M059J (cell line): ENCODE measurements at places on chromosomes 2 and 18. TPM values are rescaled to one million over a fixed set of nuclear protein-coding genes. Genes with fewer than 3 reads are reported as not detected.

- no peak for DNase-seq
Observed at GRCh38 chr2:207506426-207506825, 23.3 kb upstream of the CREB1 start.

The RTP5 gene
- not detected in 2 replicates for total RNA-seq

GRCh38 chr2:210233487-210233886, 8.2 kb upstream of the ACADL start:
- no peak for DNase-seq

The MC2R gene
- total RNA-seq, result not detected in 2 replicates

DNA sequence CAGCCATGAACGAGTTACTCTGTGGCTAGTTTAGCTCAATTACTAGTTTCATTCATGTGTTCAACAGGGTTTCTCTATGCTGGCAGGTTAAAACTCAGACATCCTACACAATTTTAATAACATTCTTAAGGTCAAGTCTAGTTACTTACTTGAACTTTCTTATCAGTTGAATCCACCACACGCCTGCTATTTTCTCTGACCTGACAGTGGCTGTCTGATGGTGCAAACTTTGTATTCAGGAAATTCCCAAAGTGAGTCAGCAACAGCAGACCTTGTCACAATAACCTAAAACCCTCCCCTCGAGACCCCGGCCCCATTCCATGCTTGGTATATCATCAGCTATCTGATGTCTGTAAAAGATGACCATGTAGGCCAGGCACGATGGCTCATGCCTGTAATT, 20.8 kb upstream of the CIDEA start:
- DNase-seq, result peak; percentile 59

- no peak for DNase-seq
Observed at GRCh38 chr2:193687195-193687594, 1492.5 kb upstream of the TMEFF2 start.

The PCARE gene
- total RNA-seq, result not detected in 2 replicates

DNA sequence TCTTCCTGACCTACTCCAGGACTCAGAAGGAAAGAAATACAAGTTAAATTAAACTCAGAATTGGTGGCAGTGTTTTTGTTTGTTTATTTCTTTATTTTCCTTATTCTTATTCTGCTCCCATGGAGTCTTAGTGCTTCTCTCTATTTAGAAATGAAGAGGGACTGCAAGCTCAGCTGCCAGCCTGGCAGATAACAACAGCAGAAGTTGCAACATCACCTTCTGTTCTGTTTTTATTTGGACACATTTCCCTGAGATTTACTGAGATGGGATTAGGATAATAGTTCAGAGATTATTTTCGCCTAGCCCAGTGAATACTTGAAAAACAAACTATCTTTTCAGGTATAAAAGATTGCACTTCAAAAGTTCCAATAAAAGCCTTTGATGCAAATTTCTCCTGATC, 70.4 kb upstream of the DTNA start:
- DNase-seq, result no peak

DNA sequence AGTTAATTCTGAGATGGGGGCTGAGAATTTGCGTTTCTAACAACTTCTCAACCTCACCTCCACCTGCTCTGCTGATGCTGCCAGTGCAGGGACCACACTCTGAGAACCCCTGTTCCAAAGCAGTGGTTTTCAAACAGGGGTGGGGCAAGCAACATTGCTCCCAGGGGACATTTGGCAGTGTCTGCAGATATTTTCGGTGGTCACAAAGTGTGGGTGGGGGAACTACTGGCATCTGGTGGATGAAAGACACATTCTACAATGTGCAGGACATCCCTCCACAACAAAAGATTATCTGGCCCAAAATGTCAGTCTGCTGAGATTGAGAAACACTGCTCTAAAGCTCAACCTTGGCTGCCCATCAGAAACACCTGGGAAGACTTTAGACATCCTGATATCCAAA, 188.7 kb upstream of the SATB2 start:
- no peak for DNase-seq

- DNase-seq, result peak; percentile 26
Observed at GRCh38 chr2:204628926-204629712, 83.8 kb downstream of the PARD3B start.

DNA sequence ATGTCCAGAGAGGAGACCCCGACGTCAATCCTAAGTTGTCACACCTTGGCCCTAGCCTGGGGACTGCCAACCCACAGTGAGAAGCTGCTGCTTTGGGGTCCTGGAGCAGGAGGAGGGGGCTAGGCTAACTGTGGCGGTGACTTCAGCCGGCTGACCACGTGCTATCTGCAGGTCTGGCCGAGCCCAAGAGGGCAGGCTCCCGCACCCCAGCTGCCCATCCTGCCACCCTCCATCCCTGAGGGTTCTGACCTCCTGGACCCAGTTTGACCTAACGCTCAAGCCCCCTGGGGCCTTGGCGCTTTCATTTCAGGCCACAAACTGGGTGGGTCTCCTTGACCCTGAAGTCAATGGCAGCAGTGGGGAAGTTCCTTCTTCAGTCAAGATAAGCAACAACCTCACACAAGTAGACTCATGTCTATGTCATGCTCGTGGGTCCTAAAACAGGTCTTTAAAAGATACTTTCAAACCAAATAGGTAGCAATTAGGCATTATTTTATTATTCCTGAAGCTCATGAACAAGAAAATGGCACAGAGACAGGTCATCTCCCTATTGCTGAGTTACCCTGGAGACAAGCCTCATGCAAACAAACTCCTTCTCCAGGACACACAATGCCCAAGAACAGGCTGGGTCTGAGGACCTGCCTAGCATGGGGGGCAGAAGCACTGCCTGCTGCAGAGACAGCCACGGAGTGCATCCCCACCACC, 2.3 kb downstream of the HES6 start:
- DNase-seq, result peak; percentile 14

DNA sequence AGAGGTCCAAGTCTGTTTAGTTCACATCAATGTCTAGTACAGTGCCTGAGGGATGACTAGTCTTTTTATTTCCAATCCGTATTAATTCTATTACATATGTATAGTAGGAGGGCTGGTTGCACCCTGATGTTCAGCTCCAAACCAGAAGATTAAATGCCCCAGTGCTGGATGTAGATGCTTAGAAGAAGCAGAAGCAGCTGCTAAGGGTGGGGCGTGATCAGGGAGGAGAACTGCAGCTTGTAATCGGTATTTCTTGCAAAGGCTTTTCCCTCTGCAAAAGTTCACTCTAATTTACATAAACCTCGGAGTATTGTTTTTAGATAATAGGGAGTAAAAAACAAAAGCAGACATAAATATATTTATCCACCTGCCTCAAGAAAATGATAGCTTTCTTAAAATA, 145.3 kb upstream of the ITGA4 start:
- DNase-seq, result no peak

- peak; percentile 34 for DNase-seq
Observed at GRCh38 chr2:47232738-47233415, 77.8 kb upstream of the STPG4 start.

The VAMP5 gene
- 15.1 and 22.3 TPM in 2 replicates for total RNA-seq

The UPP2 gene
- total RNA-seq, result not detected in 2 replicates

GRCh38 chr2:174058026-174058425, 92.9 kb upstream of the SP3 start:
- DNase-seq, result no peak

- no peak for DNase-seq
Observed at GRCh38 chr2:226969417-226970080, 133.7 kb downstream of the RHBDD1 start.

DNA sequence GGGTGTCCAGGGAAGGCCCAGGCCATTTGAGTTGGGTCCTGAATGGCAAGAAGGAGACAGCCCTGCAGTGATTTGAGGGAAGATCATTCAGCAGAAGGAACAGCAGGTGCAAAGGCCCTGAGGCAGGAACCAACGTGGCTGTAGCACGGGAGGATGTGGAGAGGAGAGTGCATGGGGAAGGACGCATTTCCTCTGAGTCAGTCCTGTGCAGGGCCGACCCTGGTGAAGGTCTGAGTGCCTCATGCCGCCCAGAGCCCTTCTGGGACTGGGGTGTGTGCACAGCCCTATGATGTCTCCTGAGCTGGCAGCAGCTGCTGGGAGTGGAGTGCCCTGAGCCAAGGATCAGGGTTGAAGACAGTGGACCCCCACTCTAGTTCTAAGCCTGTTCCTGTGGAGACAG, 17.9 kb upstream of the ARHGEF4 start:
- DNase-seq, result no peak

The ALPI gene
- total RNA-seq, result not detected in 2 replicates

DNA sequence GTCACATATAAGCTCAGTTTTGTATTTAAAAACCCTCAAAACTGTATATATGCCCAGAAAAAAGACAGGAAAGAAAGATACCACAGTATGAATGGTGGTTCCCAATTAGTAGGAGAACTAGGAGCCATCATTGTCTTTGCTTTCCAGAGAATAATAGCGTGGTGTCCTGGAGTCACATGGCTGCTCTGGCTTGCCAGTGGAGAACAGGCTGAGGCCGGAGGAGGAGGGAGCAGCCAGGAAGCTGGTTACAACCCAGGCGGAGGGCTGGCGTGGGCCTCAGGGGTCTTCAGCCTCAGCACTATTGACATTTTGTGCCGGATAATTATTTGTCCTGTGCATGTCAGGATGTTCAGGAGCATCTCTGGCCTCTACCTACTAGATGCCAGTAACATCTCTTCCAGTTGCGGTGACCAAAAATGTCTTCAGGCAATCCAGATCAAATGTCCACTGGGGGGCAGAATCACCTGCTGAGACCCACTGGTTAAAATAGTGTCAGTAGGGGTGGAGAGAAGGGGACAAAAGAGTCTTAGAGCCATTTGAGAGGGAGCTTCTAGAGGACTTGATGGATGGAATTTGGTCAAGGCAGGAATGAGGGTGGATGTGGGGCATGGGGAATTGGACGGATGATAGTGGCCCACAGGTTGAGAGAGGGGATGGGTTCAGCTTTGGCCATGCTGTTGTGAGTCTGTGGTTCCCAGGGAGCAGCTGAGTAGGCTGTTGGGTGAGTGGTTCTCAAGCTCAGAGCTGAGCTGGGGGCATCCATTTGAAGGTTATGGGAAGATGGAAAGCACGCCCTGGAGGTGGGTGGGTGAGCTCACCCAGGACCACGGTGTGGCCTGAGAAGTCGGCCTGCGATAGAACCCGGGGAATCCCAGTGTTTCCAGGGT, 144.9 kb downstream of the AGAP1 start:
- DNase-seq, result no peak

GRCh38 chr2:150045601-150046000, 441.9 kb downstream of the RND3 start:
- DNase-seq, result no peak
